ENCODE measurements at places on chromosomes 7 and 10.
A peak's percentile ranks its signal among the peaks of the same experiment; 100 is the strongest.

DNA sequence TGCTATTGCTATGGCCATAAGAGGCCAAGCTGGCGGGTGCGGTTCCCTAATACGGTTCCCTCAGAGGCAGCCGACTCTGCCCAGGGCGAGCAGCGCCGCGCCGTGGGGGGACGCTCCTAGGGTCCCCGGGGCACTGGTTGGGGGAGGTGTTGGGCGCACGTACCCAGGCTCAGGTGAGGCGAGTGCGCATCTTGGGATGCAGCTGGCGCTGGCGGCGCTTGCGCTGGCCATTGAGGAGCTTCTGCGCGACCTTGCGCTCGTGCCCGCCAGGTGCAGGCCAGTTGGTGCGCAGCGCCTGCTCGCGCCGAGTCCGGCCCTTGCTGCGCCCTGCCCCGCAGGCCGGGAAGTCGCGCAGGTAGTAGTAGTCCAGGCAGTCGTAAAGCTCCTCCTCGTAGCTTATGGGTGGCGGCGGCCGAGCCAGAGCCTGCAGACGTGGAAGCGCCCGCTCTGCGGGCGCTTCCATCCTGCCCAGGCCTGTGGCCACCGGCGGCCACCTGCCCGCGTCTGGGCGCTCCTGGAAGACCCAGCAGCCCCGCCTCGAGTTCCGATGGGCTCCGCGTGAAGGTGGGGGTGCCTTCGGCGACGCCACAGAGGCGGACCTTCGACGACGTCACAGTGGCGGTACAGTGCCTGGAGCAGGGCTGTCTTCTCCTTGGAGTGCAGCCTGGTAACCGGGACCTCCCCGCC, at the start of gene NUPR2:
Gene NUPR2 (minus strand): TSS at position 566 of the 687 bp plus-strand sequence. CDS start 103 bp downstream, at position 463.
- DNase-seq = no peak

GRCh38 chr10:11397077-11397965, 214.1 kb downstream of the USP6NL start:
- no peak for DNase-seq

DNA sequence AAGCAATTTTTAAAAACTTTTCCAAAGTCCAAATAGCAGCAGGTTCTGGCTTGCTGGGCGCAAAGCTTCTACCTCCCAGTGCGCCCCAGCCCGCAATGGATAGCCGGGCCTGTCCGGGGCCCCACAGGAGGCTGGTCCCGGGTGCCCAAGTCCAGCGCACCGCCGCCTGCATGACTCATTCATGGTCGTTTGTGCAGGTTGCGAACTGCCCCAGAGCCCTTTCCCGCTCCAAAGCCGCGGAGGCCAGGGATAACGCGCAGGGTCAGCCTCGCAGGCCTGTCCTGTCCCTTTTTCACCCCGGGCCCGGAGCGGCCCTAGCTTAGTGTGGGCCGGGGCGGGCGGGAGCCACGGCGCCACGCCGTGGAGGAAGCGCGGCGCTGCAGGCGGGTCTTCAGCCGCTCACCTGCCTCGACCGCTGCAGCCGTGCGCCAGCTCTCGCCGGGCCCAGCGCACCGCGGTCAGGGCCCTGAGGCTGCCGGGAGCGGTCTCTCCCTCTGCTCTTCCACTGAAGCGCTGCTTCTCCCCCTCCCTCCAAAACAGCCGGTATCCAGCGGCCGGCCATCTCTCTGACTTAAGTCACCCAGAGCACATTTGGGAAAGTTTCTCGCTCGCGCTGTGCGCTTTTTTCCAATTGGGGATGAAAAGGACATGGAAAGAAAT, 1.7 kb upstream of the EGR2 start:
- DNase-seq = peak; percentile 79

DNA sequence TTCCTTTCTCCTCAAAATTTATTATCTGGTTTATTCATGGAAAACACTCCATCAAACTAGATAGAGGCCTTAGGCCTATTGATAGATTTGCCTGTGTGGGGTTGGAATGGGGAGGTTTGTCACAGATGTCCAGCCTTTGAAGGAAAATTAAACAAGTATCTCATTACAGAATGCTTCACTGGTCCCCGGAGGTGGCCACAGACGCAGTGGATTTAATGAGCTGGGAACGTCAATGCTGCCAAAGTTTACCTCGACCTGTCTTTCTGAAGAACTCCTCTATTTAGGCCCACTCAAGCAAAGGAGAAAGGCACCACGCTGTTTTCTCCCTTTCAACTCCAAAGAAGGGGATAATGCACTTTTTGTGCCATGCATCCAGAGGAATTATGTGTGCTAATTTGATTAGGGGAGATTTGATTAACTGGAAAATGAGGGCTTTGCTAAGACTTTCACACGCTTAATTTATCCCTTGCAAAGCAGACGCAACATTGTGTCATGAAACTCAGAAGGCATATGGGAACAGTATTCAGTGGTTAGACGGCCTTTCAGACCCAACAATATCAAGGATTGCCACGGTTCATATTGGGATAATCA, 558.8 kb upstream of the GALNT17 start:
- DNase-seq = no peak
